ENCODE measurements at places on chromosomes 5 and 9.

GRCh38 chr5:141484310-141484640 lies 555 bp upstream of the PCDHGC4 start:
- DNase-seq, result no peak

DNA sequence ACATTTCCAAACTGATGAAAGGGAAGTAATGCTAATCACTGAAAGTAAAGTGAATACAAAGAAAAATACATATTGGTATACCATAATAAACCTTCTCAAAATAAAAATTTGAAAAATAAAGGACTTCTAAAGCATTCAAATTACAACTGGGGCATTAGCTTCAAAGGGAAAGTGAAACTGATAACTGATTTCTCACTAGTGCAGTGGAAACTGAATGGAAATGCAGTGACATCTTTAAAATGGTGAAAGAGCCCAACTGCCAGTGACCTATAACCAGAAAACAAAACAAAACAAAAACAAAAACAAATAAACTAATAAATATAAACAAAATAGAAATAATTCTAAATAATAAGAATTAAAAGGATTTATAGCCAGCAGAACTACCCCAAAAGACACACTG lies 297.5 kb upstream of the GRIN3A start:
- DNase-seq, result no peak

- no peak for DNase-seq
Measured at GRCh38 chr5:79666758-79667157, 22.9 kb upstream of the CMYA5 start.

GRCh38 chr5:95960667-95961616 lies 709 bp downstream of the ELL2 start:
- peak; percentile 73 for DNase-seq

DNA sequence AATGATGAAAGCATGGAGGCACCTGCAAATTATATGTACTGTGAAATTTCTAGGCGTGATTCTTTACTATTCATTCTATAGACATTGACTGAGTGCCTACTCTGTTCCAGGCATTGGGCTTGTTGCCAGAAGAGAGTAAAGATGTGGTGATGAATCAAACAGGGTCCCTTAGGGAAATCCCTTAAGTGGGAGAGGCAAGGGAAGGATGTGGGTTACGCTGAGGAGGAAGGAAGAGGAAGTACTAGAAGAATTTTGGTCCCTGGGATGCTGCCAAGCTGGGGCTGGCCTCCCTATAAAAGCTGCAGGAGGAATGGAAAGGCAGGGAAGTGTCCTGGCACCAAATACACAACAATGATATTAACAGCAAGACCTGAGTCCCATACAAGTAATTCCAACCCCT lies 76.7 kb upstream of the SPOCK1 start:
- DNase-seq, result no peak

DNA sequence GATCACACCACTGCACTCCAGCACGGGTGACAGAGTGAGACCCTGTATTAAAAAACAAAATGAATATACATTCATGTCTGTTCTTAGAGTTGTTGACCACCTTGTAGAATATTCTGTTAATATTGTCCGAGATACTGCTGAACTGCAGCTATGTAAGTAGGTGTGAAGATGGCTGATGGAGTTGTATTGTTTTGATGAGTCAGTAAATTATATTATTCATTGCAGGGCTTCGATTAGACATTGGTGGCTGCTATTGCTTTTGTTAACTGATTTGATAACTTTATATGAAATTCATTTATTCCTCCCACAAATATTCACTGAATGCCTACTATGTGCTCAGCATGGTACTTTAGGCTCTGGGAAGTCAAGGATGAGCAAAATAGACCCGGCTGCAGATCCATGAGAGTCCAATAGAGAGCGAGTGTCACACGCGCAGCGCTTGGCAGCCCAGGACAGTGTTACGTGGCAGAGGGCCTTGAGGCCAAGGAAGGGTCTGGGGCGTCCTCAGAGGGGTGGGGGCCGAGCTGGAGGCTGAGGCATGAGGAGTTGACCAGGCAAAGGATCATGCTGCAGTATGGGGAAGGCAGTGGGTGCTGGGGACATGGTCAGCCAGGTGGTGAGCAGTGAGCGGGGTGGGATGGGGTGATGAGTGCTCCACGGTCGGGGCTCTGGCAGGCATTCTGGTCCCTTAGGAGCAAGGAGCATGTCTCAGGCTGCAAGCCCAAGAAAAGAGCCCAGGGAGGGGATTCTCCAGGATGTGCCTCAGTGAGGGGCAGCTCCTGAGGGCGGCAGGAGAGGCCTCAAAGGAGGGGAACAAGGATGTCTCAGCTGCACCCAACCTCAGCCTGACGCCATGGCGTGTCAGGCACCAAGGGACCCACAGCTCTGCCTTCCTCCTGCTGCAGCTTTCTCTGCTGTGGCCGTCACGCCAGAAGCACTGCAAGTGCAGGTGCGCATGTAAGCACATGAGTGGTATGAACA lies 243.5 kb downstream of the GADD45G start:
- DNase-seq, result no peak

DNA sequence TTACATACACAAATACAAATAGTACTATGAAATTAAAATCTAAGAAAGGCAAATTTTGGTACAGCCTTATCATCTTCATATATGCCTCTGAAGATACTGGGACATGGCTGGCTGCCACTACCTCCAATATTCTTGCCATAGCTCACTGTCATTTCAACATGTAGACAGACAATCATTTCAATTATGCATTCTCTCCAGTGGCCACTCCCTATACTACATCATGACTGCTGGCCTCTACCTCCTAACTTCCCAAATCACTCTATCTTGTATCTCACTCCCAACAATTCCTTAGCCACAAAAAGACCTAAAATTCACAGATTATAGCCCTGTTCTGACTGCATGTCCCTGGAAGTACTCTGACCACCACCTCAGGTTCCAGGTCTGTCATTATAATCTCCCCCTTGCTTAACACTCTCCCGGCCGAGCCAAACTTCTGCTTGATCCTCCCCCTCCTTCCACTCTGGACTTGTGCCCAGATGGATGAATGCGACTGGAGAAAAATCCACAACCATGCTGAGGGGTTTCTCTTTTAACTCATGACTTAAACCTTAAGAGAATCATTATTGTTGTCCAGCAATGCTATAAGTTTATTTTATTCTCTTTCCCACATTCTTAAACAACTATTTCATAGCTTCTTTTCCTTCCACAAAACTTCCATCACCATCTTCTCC lies 225.3 kb upstream of the TLE4 start:
- DNase-seq, result no peak

Measured in activated T-helper 9 cell treated with anti-CD3 and anti-CD28 coated beads, Interleukin-2, amount 50 U/mL, for 16 hours (primary cell).